NCI-H2081 treated with DMSO at 0.1 percent for 48 hours (cell line): ENCODE measurements at places on chromosomes 1 and 21.
A peak's percentile ranks its signal among the peaks of the same experiment; 100 is the strongest.

DNA sequence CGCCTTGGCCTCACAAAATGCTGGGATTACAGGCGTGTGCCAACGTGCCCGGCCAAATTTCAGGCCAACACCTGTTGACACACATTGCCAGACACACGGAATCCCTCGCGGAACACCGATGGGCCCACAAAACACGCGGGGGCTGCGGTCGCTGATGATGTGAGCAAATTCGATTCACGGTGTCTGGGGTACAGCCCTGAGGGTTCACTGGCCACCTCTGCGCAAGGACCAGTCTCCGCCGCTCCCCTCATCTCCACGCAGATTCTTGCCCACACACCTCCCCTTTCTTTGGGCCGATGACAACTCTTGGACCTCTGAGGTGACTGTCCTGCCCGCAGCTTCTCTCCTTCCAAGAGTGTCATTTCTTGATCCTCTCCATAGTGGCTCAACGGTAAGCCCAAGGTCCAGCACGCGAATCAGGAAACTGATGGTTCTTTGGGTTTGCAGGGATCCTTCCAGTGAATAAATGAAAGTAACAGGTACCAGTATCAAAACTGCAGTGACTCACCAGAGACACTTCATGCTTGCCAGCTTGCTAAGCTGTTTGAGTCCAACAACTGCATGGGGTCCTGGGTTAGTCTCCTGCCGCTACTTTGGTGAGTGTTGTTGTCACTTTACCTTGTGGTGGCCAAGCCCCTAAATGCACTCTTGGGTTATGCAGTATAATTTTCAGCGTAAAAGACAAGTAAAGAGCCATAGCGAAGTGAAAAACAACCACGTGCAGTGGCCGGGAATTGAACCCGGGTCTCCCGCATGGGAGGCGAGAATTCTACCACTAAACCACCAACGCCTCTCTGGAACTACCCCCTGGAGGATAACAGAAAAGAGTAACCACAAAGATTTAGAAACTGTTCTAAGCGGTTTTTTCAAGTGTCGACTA lies 11.0 kb upstream of the RNU1-3 start:
- no peak for DNase-seq

- DNase-seq: no peak
These were observed 148.9 kb downstream of the RHOU start for GRCh38 chr1:228884196-228884595.

- DNase-seq: no peak
These were observed 8.7 kb upstream of the ZNF362 start for GRCh38 chr1:33247545-33247944.

DNA sequence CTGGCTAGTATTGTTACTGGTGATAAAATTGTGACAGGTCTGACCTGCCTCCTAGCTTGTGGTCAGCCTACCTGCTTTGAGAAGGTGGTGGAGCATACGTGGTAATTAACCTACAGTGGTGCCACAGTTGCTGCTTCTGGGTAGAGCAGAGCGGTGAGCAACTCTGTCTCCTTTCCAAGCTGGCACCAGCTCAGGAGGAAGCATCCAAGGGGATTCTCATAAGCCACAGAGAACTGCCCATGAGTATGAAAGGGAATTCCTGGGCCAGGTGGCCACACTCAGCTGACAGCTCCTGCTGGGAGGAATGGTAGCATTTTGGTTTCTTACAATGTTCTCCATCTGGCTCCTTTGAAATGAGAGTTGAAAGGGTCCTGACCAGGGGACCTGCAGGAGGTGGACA lies 39.4 kb downstream of the ATP2B4 start:
- DNase-seq: no peak

DNA sequence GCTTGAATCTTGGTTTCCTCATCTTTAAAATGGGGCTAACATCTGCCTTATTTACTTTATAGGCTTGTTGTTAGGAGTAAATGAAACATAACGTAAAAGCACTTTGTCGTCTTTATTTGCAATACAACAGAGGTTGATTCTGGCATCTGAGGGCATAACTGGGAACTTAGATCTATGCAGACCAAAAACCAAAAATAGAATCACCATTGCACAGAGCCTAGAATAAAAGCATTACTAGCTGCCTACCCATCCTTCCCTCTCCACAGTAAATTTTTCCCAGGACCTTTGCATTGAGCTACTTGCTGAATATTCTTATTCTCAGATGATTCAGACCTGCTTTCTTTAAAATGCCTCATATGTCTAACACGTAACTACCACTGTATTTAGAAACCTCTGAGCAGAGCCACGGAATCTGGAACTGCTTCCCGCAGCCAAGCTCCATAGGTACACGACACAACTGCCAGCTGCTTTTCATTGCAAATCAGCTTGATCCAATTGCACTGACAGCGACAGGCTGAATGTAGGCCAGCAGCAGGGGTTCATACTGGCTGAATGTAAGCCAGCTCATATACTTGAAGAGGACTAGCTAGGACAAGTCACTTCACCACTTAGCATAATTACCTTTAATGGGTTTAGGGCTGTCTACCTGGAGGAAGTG lies 33.2 kb upstream of the SERBP1 start:
- peak; percentile 27 for DNase-seq

GRCh38 chr1:192579010-192579738 lies 3.6 kb downstream of the RGS1 start:
- DNase-seq: no peak

DNA sequence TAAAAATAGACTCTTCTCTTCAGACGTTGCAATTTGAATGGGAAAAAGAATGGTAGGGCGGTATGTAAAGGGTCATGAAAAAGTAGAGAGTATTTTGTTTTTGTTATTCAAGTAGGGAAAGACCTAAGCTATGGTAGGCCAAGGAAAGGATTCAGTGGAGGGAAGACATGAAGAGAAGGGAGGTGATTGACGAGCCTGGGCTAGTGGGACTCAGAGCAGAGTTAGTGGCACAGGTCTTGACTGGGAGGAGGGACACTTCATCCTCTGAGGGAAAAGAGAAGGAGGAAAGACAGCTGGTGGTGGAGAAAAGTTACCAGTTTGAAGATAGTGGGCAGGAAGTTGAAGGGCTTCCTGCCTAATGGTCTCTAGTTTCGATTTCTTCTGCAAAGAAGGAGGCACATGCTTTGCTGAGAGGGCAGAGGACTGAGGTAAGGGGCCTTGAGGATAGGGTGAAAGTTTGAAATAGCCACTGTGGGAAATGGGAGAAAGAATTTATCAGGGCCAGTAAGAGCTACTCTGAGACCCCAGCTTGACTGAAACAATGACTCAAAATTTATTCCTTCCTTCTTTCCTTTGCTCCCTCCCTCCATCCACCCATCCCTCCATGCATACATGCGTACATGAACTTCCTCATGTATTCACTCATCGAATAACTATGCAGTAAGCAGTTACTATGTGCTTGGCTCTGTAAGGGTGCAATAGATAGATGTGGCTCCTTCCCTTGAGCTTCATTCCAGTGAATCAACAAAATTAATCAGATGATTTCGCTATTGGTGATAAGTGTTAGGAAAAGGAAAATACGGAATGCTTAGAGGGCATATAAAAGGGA lies 4.2 kb downstream of the CD48 start:
- DNase-seq: no peak
